T1000 (cell line): ENCODE measurements at places on chromosomes 13 and 19.
A peak's percentile ranks its signal among the peaks of the same experiment; 100 is the strongest.

- DNase-seq, result no peak
These were observed 28.4 kb downstream of the ZNF844 start for GRCh38 chr19:12092956-12093355.

DNA sequence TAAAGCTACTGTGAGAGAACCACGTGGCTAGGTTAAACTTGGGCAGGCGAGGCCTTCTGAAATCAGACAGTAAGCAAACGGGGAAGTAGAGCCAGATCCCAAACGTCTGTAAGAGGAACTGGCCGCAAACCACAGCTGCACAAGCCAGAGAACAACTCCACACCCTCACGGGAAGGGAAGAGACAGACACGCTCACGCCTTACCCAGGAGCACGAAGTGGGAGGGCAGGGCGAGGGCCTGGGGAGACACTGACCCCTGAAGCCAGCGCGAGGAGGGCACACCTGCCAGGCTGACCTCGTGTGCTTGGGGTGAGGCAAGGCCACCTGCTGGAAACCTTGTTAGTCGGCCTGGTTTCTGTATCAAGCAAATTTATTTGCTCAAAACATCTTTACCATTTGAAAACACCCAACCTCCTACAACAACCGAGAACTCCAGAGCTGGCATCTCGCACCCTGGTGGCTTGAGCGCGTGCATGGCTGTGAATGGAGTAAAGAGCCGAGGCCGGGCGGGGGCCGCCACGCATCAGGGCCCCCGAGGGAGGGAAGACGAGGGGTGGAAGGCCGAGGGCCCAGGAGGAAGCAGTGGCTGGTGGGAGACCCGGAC is 7.3 kb downstream of the POLR2E start:
- DNase-seq, result no peak

DNA sequence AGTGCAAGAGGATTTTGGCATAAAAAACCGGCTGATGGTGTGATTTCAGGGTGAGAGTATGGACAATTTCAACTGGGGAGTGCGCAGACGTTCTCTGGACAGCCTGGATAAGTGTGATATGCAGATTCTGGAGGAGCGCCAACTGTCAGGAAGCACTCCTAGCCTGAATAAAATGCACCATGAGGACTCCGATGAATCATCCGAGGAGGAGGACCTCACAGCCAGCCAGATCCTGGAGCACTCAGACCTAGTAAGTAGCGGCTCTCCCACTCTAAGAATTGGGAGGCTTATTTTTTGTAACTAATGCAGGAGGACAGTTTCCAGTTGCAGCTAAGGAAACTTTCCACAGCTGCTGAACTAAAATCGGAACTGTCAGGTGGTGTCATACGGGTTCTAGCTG is 53.6 kb downstream of the ZAR1L start:
- no peak for DNase-seq

DNA sequence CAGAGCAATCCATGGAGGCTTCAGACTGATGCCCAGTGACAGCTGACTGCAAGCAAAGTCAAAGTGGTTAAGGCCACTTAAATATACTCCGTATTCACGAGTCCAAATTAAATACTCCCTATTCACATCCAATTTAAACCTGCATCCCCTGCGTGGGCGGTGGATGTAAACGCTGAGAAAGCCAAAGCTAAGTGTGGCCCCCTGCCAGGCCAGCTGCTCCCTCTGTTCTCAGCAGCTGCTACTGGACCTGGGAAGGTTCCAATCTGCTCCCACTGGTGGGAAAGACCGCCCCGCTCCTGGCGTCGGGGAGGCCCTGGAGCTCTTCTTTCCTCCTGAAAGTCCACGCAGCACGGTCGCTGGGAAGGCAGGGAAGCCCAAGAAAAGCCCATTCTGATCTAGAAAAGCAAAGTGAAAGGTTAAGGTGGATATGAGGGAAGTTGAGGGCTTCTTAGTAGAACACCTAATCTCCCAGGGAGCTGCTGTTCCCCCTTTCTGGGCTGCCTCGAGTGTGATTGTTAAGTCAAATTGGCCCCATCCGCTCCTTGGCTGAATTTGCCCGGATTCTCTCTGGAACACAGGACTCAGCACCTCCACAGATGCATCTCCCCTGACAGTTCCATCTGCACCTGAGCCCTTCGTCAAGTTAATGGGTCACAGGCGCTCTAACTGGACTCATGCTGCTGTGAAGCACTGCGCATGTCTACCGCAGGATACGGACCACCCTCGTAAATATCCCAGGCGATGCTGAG is 205.5 kb downstream of the USP12 start:
- DNase-seq, result no peak

- no peak for DNase-seq
These were observed 362.5 kb downstream of the TDRD3 start for GRCh38 chr13:60759499-60759898.

GRCh38 chr13:43203781-43204180 is 180.4 kb downstream of the DNAJC15 start:
- DNase-seq, result no peak

- DNase-seq, result no peak
These were observed 6.9 kb downstream of the ETFB start for GRCh38 chr19:51359294-51359693.

GRCh38 chr19:42596391-42597072 is 1.8 kb upstream of the CEACAM8 start:
- DNase-seq, result no peak

DNA sequence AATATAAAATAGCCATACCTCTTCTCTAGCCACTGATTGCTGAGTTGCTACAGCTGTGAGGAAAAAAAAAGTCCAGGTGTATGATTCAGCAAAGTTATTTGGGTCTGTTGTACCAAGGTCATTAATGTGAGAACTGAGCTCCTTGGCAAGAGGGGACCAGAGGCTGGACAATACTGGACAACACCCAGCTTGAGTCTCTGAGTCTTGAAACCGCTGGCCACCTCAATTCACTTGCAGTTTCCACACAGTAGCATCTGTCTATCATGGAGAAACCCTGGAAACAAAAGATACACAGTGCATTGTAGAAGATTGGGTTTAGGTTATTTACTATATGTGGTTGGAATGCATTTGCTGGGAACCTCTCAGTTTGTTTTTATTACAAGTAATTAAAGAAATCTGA is 60.4 kb downstream of the WDFY2 start:
- DNase-seq, result no peak

DNA sequence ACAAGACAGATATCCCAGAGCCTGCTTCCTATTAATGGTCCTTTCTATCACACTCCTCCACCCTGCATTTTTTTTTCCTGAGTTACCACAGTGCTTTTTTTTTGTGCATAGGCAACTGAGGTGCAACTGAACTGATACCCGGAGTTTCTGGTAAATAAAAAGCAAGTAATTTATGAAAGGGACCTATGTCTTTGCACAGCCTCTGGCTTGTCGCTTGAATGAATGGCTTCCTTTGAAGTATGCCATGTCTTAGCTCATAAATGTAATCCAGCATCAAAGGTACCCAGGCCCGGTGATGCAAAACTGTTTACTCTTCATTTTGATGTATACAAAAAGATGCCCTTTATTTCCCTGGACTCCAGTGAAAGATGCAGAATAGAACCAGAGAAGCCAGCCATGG is 31.8 kb downstream of the GSX1 start:
- no peak for DNase-seq

GRCh38 chr19:18379803-18380747 is 5.9 kb upstream of the GDF15 start:
- peak; percentile 38 for DNase-seq

- no peak for DNase-seq
These were observed 33.5 kb upstream of the TM9SF2 start for GRCh38 chr13:99467764-99468163.

DNA sequence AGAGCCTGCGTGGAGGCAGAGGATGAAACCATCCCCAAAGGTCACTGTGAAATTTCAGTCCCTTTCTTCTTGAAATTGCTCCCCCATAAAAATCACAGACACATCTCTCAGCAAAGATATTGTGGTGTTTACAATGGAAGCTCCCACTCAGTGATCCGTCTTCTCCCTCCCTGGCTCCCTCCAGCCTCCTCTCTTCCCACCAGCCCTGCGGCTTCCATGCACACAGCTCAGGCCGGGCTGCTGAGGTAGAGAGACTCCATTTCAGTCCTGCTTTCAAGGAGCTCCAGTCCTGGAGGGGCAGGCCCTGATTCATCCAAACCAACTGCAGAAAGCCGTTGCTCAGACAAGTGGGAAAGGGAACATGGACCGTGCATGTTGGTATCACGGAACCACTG is 24.0 kb upstream of the MIER2 start:
- DNase-seq, result no peak
